Neural progenitor cell (in vitro differentiated cells): ENCODE measurements at places on chromosomes 7 and 10.

- peak; percentile 95 for DNase-seq
Measured at GRCh38 chr10:102334101-102334500, 61.4 kb upstream of the NFKB2 start.

DNA sequence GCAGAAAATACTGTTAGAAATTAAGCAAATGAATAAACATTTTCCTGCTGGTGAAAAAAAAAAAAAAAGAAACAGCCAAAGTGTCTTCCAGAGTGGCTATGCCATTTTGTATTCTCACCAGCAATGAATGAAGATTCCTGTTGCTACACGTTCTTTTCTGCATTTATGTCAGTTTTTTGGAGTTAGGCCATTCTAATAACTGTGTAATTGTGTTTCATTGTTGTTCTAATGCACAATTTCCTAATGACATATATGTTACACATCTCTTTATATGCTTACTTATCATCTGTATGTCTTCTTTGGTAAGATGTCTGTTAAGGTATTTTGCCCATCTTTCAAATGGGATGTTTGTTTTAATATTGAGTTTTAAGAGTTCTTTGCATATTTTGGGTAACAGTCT, 213.7 kb downstream of the ITGB1 start:
- DNase-seq: no peak

- DNase-seq: no peak
Measured at GRCh38 chr7:65438598-65438997, 64.9 kb downstream of the ZNF92 start.

DNA sequence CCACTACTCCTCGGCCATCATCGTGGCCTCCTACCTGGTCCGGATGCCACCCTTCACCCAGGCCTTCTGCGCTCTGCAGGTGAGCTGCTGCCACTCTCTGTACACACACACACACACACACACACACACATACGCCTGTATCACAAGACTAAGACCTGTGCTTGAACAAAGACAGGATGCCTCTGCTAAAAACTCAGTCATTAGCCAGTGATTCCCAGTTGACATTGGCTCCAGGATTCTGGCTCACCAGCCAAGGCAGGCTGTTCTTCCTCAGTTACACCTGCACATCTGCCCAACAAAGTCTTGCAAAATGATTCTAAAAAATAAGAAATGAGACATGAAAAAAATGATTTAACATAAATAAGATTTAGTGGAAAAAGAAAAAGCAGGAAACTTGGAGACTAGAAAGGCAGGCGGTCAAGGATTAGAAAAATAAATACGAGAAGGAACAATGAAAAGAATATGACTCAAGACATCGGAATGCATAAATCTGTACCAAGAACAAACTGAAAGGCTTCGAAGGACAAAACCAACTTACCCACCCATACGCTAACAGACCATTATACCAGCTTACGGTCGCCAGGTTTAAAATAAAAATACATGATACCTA, 7.4 kb upstream of the LRRC18 start:
- DNase-seq: no peak

- DNase-seq: no peak
Measured at GRCh38 chr7:155825336-155825735, 13.1 kb upstream of the SHH start.

DNA sequence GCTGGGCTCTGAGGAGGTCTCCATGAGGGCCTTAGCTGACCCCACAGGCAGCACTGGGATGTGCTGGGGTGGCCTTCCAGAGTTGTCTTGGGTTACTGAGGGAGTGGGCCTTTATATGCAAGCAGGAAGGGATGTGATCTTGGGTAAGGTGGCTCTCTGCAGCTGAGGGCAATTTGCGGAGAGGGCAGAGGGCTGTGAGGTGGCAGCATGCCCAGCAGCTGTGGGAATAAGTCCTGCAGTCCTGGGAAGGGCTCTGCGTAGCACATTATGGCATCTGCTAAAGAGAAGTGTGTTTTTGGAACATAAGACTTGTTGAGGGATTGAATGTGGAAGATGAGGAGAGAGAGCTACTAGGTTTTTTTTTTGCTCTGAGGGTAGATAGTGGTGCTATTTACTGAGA, 99.6 kb upstream of the KMT2E start:
- DNase-seq: no peak

DNA sequence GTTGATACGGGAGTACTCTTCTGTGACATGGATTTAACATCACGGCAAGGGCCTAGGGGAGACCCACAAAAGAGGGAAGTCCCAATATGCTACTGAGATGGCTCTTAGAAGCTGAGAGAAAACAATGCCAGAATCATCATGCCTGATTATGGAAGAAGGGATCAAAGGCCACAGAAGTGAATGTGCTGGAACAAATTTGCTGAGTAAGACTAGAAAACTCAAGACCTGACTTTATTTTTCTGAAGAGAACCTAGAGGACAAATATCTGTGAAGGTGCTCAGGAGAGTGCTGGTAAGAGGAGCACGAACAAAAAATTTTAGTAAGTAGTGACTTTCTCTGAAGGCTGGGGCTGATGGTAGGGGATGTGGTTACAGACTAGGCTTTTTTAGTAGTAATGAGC, 277.0 kb downstream of the ZEB1 start:
- DNase-seq: no peak

DNA sequence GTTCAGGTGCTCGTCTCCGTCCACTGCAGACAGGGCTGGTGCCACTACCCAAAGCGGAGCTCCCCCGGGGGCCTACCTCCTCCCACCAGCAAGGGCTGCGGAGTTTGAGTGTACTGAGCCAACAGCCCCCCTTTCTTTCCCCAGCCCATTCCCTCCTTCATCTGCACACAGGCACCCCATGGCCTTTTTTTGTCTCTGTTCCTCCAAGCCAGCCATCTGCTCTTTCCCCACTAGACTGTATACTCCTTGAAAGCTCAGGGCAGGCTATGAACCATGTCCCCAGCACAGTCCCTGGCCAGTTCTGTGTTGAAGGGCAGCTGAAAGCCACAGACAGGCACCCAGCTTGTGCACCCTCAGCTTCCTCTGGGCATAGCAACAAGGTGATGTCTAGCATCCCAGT, 99.4 kb downstream of the ZMIZ1 start:
- no peak for DNase-seq

- no peak for DNase-seq
Measured at GRCh38 chr10:33981301-33981700, 646.8 kb upstream of the NRP1 start.

DNA sequence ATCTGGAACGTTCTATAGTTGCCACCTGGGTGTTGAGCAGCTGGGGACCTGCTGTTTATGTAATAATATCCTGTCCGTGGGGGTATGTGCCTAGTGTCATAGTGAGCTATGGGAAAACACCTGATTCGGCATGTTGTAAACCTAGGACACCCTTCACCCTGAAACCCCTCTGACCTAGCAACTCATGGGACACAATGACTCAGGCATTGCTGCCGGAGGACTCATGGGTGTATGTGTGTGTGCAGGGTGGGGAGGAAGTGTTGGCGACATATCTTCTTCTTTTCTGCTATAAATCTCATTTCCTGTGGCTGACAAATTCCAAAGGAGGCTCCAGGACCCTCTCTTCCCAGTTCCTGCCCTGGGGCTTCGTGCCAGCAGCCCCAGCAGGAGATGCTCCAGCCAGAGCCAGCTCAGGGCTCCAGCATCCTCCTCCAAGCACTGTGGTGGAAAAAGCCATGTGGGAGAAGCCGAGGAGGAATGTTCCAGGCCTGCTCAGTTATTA, 77.0 kb upstream of the PODXL start:
- no peak for DNase-seq

GRCh38 chr10:60009276-60009675, 102.9 kb upstream of the CCDC6 start:
- no peak for DNase-seq

- no peak for DNase-seq
Measured at GRCh38 chr7:638256-639011, 88.1 kb upstream of the DNAAF5 start.

GRCh38 chr7:140509789-140510188, 30.5 kb upstream of the MKRN1 start:
- no peak for DNase-seq

- DNase-seq: no peak
Measured at GRCh38 chr7:77923419-77923818, 124.8 kb downstream of the PHTF2 start.

DNA sequence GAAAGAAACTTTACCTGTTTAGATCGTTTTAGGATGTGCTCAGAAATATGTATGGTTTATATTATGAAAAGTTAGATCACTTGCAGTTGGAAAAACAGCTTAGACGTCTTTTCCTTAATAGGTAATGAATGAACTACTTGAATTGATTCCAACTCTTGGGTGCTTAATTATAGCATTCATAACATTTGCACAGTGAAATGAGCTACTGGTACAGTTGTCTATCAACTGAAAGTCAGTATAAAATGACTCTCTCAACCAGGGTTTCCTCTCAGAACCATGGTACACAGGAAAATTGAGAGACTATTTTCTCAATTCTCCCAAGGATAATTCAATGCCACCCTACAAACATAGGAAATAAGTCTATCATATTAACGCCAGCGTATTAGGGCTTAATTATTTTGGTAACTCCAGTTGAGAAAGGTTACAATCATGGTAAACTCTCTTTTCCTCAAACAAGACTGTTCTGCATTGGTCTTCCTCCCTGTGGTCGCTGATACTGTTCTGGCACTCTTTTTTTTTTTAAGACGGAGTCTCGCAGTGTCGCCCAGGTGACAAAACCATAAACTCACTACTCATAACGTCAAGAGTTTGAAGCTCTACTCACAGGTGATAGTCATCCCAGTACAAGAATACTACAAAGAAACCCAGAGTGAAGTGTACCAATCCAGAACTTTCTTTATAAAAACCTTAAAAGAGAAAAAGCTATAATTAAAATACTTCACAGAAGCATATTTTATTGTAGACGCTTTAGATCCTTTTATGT, 2.0 kb downstream of the ANLN start:
- no peak for DNase-seq

DNA sequence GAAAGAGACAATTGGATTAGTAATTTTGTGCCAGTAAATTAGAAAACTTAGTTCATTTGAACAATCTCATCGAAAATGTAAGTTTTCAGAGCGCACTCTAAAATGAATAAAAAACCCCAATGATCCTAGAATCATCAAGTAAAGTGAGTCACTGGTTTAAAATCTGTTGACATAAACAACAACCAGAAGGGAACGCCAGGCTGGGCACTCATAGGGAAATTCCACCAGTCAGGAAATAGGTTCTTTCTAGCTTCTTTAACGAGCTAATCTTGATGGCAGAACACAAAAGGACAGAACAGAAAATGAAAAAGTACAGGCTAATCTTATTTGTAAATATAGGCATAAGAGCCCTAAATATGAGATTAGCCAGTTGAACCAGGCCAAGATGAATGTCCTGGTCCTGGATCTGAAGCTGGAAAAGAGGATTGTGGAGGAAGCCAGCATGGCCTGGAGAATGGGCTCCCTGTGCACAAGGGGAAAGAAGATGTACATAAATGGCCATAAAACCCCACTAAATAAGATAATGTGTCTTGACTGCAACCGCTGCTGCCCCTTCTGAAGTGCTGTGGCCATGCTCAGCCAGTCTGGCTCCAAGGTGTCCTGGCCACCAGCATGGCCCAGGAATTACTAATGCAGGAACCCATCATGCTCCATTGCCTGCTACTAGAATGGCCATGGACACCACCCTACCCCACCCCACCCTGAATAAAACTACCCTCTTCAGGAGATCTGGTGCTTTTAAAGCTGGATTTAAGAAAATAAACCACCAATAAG, 114.0 kb downstream of the WDFY4 start:
- DNase-seq: no peak
